Karpas-422 (cell line): ENCODE measurements at places on chromosomes 3 and 15.

DNA sequence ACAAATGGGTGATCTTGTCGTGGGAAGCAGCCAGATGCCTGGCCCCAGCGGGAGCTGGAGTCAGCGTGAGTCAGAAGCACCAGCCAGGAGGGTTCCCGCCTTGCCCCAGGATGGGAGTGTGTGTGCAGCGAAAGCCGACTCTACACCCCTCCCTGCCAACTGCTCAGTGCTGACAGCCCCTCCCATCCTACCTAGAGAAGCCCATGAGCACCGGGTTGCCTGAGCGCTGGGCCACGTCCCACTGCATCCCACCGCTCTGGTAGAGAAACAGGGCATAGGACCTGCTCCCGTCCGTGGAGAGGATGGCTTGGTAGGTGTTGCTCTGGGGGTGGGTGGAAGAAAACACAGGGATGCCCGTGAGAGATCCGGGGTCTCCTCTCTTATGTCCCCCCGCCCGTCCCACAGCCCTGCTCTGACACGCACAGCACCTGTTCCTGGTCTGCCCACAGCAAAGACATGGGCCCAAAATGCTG is 42.9 kb downstream of the MUC4 start:
- DNase-seq, result no peak

DNA sequence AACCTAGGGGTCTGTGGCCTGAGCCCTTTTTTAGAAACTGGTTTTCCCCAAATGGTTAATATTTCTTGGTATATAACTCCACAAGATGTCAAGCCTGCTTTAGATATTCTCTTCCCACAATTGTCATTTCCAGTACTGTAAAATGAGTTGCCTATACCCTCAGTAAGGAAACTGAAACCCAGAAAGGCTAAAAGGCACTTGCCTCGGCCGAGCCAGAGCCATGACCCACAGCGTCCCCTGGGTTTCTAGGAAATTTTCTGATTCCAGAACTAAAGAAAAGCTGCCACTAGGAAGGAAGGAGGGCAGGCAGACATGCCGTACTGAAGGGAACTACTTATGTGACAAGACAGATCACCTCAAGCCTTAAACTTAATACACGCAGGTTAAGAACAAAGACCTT is 59.1 kb downstream of the ATP8B4 start:
- DNase-seq, result no peak

DNA sequence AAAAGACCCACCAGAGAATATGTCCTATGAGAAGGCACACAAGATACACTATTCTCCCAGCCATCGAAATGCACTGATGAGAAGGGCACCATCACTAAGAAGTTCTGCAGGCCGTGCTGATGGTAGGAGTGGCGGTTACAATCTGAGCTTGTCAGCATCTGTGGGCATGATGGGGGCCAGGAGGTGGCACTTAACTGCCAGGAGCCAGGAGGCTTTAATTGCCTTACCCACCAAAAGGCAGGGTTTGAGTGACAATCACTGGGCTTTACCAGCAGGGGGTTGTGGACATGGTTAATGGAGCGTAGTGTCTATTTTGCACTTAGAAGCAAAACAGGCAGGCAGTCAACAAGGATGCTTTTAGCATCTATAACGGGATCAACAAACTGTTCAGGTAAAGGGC is 16.0 kb upstream of the SQOR start:
- peak; percentile 47 for DNase-seq

DNA sequence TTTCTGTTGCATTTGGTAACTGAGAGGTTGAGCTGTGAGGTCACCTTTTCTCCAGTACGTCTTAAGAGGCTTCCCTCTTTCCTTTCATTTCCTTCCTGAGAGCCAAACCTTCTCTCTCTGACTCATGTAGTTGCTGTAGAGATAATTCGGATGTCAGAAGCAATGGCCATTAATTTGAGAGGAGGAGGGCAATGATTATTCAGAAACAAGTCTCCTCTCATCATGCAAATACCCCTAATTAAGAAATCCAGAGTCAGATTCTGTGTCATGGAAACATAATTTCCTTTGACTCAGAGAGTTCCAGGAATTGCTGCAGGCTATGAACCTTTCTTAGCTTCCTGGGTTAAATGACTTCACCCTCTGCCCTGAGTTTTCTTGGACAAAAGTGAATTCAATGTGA is 59.0 kb upstream of the GSK3B start:
- DNase-seq, result no peak

- peak; percentile 88 for DNase-seq
Observed at GRCh38 chr3:25033407-25034029, 394.5 kb upstream of the RARB start.

- DNase-seq, result no peak
Observed at GRCh38 chr15:94338243-94338846, 107.0 kb downstream of the MCTP2 start.

GRCh38 chr15:80594091-80594889 is 100.8 kb upstream of the ABHD17C start:
- no peak for DNase-seq

DNA sequence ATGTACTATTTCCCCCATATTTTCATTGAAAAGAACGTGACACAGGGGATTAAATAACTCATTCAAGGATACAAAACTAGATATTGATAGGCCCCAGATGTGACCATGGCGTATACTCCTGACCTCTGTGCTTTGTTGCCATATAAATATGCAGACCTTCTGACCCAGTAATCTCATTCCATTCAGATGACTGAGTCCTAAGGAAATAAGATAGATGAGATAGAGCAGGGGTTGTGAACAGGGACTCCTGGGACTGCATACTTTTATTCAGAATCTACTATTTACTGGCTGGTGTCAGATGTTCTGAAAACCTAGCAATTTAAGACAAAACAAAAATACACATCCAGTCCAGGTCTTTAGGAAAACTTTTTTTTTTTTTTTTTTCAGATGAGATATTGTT is 139.2 kb upstream of the MANF start:
- DNase-seq, result no peak

- DNase-seq, result no peak
Observed at GRCh38 chr15:30872341-30872748, 31.4 kb upstream of the FAN1 start.

DNA sequence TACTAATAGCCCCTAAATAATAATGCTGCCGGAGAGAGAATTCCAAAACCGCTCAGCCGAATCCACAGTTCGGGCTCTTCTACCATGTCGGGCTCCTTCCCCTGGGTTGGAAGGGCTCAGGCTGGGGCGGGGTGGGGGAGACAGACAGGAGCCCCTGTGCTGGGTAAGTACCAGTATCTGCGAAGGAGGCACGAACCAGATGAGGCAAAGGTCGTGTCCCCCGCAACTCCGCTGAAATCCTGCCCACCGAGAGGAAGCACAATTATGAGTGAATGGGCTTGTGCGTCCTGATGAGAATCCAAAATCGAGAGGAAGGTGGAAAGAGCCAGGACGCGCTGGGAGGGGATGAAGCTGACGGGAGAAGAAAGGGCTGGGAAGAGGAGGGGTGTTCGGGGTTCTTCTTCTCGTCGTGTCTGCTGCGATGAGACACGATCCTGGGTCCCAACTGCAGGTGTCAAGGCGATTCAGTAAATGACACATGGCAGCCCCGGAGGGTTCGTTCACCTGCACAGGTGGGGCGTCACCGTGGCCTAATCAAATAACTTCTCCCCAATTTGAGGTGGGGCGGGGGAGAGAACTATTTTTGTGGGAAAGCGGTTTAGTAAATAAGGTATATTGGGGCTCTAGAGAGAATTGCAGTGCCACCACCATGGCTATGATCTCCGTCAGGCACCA is 707 bp upstream of the FAM81A start:
- no peak for DNase-seq

DNA sequence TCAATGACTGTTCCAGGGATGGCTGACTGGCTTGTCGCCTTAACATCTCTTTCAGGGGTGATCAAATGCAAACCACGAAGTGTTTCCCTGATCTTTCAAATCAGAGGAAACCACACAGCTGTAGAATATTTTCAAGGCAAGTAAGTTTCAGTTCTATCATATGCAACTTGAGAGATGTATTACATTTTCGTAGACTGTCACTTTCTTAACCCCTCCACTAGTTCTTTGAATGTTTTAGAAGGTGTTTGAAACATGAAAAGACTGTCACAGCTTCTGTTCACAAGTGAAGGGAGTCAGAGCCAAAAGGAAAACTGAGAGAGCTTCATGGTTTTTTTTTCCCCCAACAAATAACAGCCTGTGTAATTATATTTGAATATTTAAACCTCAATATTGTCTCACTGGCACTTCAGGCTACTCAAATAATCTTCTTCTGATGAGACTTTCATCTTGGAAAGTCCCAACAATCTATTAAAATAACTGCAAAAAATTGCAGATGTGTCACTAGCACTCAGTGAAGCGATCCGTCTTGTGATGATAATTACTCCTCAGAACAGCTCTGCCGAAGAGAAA is 25.9 kb upstream of the CAPN7 start:
- no peak for DNase-seq

DNA sequence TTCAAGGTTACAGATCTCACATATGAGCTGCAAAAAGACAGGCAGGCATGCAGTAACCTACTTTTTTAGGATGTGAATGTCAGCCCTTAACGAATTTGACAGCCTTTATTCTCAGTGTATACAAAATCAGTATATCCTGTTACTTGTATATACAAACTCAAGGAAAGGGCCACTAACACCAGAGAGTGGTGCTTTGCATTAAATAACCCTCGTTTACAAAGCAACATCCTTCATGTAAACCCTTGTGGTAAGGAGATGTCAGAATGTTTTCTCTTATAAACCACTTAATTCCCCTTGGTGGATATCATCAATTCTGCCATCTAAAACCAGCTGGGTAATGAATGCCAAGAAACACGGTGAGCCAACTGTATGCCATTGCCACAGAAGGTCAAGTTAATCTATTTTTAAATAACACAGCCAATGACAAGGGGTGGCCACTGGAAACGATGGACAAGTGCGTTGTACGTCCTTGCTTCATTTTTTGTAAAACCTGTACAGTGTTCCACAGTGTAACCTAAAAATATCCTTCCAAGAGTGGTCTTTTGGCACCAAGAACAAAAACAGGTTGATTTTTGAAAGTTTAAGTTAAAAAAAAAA is 7.5 kb downstream of the MAGI1 start:
- DNase-seq, result no peak

DNA sequence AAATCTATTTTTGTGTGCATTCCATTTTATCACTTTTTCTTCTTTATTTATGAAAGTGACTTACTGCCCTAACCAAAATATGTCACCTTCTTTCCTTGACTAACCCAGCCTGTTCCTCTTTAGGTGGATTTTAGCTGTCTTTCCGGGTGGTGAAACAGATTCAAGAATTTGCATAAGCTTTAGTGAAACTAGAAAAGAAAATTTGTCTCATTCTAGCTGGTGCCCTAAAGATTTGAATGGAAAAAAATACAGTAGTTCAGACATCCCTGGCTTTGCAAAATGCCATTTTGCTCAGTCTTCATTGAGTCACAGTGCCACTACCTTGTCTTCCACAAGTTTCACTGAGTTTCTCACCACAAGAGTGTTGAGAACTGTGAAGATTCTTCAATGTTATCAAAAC is 28.2 kb upstream of the CCDC50 start:
- DNase-seq, result no peak

- DNase-seq, result peak; percentile 98
Observed at GRCh38 chr15:56918046-56918938, at the start of gene TCF12. TCF12 (plus strand) TSS chr15:56918644; CDS start chr15:56919914, 1,270 bp downstream.

- DNase-seq, result no peak
Observed at GRCh38 chr3:159473206-159473605, 515.4 kb upstream of the IL12A start.

DNA sequence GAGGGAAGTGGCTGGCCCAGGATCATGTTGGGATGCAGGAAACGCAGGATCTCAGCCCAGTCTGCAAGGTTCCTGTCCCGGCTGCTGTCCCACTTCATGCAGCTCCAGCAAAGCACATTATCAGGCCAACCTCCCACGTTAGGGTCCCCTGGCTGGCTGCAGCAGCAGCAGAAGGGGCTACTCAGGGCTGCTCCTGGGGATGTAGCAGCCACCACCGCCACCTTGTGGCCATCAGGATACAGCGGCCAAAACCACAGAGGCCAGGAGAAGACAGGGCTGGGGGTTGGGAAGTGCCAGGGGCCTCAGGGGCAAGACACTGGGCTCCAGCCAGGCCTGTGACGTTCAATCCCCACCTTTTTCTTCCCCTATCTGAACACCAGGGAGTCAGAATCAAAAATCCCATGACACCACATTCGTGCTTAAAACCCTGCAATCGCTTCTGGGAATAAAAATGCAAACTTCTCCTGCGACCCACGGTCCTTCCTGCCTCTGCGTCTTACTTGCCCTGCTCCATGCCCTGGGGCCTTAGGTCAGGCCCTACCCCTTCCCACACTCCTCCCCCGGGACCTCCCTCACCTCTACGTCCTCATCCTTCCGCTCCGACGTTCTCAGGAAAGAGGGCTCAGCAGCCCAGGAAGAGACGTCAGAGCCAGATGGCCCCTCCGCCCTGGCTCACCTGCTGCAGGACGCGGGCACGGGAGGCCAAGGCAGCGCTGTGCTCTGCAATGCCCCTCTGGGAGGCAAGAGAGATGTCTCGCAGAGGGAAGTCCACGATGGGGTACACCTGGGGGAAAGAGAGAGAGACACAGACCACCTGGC is 21.5 kb downstream of the SSUH2 start:
- peak; percentile 83 for DNase-seq

DNA sequence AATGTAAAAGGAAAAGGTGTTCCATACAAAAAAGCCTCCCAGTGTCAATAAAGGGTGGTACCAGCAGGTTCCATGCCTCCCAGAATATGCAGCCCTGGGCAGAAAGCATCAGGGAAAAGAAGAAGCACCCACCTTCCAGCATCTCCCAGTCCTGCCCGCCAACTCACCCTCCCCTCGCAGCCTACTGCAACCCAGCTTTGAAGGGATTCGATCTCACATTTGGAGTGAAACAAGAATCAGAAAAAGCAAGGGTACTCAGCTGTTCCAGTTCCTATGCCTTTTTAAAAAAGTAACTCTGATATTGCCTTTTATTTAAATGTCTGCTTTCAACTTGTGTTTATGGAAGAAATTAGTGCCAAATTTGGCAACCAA is 166.9 kb downstream of the ADAMTS17 start:
- no peak for DNase-seq

- no peak for DNase-seq
Observed at GRCh38 chr3:50581459-50581842, 12.1 kb downstream of the HEMK1 start.

DNA sequence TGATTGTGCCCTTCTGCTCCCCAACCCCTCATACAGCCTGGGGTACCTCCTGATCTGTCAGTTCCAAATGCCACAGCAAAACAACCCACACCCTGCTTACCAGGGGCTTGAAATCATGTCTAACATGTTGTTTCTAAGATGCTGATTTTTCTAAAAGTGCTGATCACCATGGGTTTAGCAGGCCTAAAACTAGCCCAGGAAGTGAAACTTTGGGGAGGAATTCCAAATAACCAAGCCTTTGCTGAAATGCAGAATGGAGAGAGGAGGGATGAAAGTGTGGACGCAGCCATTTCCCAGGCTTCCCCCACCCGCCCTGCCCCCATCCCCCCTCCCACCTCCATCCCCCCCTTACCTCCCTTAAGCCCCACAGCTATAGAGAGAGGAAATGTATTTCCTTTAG is 2.0 kb upstream of the HRH1 start:
- DNase-seq, result no peak
